ENCODE measurements at places on chromosomes 3 and 15.

DNA sequence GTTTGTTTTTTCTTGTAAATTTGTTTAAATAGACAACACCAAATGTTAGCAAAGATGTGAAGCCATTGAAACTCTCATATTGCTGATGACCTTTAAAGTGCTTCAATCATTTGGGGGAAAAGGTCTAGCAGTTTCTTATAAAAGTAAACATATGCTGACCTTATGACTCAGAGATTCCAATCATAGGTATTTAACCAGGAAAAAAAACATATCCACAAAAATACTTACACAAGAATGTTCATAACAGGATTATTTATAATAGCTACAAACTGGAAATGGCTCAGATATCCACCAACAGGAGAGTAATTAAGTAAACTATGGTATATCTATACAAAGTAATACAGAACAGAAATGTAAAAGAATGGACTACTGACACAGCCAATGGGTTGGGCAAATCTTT, 27.1 kb upstream of the RORA start:
- DNase-seq, result no peak

DNA sequence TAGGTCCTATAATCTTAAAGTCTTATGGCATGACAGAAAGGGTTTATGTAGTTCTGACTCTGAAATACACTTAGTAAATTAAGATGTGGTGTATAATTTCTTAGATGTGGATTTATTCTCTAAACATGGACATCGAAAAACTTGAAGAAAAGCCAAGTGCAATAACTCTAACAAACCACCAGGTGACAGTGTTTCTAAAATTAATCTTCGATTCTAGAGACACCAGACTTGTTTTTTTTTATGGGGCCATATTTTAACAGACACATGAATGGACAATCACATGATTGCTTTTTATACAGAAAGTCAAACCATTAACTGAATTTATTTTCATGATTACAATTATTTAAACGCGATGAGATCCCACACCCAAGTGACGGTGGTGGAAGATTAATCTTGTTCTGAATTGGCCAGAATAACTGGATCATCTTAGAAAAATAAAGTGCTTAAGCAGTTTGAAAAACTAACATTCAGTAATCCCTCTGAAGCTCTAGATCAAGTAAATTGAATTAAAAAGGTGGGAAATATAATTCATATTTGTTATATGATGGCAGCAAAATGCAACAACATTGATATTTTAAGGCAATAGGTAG, 305.1 kb downstream of the LSAMP start:
- DNase-seq, result no peak

GRCh38 chr15:60423537-60423936, 25.8 kb upstream of the ANXA2 start:
- DNase-seq, result no peak

GRCh38 chr3:134660046-134660441, 9.2 kb upstream of the KY start:
- no peak for DNase-seq

GRCh38 chr15:80978685-80979329, 10.8 kb downstream of the MESD start:
- no peak for DNase-seq

DNA sequence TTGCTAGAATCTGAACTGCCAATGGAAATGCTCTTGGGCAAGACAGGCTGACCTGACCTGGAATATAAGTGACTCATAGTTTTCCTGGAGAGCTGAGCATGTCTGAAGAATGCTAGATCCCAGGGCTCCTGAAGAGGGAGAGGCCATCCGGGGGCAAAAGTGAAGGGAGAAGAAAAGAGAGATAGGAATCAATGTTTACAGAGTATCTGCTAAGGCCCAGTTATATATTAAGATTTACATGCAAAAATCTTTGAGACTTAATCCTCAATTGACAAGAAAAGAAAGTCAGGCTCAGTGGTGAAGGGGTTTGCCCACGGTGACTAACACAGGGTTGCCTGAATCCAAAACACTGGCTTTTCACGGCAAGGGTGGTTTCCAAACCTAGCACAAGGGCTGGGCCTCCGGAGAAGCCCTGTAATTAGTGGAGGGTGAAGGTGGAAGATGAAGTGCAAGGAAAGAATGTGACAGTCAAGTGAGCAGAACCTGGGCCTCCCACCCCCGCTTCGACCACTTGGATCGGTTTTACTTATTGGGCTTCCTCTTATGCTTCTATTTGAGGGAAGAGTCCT, 91.7 kb upstream of the FGF12 start:
- no peak for DNase-seq

DNA sequence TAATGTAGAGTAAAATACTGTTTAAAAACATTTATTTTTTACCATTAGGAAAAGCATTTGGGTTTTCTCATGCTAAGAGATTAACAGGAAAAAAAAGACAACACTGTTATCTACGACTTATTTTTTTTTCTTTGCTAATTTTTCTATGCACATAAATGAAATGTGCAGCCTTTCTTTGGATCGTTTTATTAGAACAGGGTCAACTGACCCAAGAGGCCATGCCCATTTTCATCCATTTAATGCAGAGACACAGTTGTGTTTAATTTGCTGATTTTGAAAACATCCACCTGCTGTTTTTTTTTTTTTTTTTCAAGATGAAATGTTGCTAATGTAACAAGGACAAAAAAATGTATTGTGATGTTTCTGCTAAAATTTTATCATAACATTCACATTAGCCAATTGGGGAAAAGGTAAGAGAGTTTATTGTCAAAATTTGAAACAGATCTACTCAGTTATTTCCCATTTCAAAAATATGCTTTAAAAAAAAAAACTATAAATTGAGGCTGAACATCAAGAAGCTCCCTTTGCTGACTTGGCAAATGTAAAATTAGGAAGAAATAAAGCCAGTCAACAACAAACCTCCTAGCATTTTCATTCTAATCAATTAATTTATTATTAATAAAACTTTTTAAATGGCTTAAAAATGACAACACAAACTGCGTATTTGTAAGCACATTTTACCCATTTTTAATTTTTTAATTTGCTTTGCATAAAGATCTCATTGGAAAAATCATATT, 485.2 kb downstream of the ROBO2 start:
- no peak for DNase-seq

- DNase-seq, result no peak
These were observed 430.0 kb upstream of the DPH6 start for GRCh38 chr15:35975941-35976340.

DNA sequence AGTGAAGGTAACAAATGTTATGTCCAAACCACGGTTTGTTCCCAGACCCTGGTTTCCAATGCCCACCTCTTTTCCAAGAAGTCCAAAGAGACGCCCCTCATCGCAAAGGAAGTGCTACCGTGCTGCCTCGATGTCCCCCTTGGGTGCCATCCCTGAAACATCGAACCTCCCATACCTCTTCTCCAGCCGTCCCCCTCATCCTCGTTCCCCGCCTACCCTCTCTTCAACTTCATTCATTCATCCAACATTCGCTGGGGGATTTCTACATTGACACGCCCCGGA, 467 bp downstream of the TIPIN start:
- DNase-seq, result no peak

GRCh38 chr3:60094392-60094947, 1044.6 kb upstream of the CFAP20DC start:
- DNase-seq, result no peak

GRCh38 chr15:49031804-49032203, 14.4 kb downstream of the SECISBP2L start:
- no peak for DNase-seq

DNA sequence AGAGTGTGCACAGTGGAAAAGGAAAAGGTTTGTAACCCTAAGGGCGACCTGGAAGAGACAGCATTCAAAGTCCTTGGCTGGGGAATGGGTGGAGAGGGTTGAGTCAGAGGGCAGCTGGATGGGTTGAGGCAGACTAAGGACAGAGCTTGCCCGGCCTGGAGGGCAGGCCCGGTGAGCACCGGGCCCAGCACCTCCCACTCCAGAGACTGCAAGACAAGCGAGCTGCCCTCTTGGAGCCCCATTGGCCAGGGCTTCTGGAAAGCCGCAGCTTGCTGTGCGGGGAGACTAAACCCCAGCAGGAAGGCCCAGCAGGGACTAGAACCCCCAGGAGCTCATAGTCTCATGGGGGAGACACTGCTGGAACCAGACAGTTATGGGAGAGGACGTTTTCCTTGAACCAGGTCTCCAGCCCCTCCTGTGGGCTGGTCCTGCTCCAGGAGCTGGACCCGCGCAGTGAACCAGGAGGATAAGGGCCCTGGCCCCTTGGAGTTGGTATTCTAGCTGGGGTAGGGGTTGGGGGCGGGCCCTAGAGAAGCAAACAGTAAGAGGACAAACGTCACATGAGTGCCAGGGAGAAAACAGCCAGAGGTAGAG, 59.1 kb downstream of the RGMA start:
- DNase-seq, result no peak

DNA sequence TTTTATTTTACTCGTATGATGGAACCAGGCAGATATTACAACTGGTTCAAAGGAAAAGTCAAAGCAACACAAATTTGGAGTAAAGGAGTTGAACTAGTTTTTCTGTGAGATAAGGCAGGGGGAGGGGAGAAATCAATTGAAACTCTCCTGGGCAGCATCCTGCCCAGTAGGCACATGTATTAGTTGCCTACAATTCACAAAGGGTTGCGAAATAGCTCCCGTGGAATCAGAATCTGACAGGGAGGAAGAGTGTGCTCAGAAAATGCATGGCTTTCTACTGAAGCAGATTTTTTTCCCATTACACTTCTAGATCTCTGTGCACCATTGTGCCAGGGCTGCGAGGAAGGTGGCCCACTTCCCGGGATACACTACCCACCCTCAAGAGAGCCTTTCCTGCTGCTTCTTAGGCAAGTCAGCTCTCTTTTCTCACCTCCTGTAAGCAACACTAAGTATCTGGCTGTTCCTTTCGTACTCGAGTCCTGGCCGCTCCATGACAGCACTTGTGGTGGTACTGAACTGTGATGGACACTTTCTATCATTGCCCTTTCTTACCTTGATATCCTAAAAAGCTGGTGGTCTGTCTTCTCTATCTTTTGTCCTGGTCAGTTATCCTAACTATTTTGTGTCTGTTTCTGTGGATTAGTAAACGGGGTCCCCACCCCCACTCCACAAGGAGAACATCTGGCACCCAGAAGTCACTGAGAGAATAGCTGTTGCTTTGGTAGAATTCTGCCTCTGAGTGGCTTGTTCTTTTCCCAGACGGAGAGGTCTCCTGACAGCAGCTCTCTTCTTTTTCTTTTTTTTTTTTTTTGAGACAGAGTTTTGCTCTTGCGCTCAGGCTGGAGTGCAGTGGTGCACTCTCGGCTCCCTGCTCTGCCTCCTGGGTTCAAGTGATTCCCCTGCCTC, 74.8 kb downstream of the RPL39L start:
- no peak for DNase-seq

- no peak for DNase-seq
These were observed 175.6 kb upstream of the RASGRP1 start for GRCh38 chr15:38740206-38740605.

- no peak for DNase-seq
These were observed 48.8 kb downstream of the PDE8A start for GRCh38 chr15:85030301-85030929.

DNA sequence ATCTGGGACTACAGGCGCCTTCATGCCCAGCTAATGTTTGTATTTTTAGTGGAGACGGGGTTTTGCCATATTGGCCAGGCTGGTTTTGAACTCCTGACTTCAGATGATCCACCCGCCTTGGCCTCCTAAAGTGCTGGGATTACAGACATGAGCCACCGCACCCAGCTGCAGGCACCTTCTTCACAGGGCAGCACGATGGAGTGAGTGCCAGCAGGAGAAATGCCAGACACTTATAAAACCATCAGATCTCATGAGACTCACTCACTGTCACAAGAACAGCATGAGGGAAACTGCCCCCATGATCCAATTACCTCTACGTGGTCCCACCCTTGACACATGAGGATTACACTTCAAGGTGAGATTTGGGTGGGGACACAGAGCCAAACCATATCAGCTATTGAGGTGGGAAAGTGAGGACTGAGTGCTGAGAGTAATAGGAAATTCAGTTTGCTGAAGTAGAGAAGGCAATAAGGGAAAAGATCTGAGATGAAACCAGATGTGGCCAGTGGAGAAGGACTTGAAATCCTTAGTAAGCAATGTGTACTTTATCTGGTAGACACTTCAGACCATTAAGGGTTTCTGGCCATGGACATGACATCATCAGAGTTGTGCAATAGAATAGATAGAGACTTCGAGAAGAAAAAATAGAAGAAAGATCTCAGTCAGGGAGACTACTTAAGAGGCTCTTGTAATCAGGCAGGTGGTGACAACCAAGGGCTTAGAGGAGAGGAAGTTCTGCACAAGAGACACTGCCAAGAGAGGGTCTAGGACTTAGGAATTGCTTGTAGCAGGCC, 18.1 kb upstream of the ATP13A5 start:
- DNase-seq, result no peak

DNA sequence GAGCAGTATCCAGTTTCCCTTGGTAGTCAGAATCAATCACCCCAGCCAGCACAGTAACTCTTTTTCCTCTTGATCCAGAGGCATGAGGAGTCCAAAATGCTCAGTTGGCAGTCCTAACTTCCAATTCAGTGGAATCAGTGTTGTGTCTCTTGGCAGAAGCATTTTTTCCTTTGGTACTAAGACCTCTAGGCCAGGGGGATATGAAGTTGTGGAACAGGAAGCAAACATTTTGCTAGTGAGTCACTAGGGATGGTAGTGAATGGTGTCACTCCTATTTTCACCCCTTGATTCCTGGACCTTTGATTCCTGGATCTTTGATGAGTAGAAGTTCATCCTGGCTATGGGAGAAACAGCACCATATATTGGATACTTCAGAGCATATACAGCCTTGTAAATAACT, 70.5 kb upstream of the ALDH1A3 start:
- DNase-seq, result no peak

GRCh38 chr3:152497457-152497856, 228.7 kb downstream of the MBNL1 start:
- DNase-seq, result no peak

DNA sequence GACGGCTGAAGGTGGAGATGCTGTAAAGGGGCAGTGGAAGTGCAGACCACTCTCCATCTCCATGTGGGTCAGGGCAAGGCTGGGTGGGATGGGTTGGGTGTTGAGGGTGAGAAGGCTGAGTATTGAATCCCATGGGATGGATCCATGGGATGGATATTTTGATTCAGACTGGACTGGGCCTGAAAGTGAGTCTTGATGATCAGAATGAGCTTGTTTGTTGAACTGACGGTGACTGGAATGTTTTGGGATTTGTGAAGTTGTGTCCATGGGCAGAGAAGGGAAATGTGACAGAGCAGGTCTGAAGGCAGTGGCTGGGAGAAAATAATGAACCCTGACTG, 49.3 kb downstream of the CHST2 start:
- DNase-seq, result no peak

Data from caudate nucleus (tissue), 63 donors.